Non-pigmented ciliary epithelial cell (primary cell): ENCODE measurements at places on chromosomes 1 and 21.

DNA sequence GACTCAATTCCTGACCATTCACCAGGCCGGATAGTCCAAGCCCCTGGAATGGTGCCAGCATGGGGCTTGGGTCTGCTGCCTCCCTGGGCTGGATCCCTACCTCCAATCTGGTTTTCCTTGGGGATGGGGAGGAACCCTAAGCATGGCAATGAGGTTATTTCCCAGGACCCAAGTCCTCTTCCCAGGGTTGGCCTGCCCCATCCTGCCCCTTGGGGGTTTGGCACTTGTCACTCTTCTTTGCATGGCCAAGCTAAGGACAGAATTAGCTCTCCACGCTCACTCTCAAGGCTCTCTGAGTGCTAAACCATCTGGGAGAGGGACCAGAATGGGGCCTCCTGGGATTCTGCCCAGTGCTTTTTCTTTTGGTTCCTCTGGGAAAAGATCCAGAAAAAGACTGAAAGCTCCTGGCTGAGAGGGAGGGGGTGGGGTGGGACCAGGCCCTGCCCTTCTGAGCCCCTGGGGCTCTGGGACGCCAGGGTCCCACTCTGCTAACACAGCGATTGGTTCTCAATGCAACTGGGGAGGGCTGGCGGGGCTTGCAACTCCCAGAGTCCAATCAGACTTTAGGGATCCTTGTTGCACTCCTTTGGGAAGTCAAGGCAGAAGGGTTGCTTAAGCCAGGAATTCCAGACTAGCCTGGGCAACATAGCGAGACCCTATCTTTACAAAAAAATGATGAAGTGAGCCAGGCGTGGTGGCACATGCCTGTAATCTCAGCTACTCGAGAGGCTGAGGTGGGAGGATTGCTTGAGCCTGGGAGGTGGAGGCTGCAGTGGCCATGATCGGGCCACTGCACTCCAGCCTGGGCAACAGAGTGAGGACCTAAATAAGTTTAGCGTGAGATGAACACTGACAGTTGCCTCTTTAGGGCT, 52.7 kb downstream of the DHRS3 start:
- DNase-seq = no peak

DNA sequence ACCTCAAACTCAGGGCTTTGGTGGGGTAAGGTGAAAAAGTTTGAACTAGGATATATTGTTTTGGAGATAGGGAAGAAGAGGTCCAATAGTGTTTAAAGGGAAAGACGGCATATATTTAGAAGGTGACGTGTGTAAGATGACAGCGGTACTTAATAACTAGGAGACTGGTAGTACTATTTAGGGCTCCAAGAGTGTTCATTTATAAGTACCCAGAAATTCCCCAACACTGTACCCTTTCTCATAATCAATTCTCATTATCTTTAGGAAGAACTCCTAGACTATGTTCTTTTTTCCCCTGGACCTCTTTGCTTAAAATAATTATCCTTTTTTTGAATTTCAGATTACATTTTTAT, 1.5 kb downstream of the LYPLAL1 start:
- no peak for DNase-seq

DNA sequence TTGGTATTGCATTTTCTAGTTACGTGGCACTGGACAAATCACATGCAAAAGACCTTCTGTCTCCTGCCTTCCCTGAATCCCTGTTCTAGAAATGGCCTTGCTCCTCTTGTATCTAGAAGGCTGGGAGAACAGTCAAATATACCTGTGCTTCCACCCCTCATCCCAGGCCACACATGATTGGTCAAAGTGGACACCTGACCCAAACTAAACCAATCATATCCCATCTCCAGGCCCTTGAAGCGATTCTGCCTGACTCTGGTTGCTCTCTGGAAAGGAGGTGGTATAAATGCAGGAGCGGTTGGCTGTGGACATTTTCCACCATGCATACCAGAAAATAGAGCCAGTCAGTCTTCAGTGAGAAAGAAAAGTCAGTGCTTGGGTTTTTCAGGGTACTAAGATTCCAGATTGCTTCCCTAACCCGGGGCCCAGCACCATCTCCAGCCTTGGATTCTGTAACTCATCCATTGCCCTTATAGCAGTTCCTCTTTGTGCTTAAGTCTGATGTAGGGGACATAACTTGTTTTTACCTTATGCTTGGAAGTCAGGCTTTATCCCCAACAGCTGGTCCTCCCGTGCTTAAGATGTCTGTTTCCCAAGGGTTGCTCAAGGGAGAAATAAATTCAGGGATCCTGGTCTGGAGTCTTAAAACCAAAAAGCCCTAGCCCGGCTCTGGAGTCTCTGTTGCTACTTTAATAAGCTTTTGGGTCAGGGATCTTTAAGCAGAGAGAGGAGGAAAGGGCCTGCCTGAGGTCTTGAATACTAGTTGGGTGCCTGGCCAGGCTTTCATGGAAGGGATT, 7.7 kb upstream of the PHC2 start:
- no peak for DNase-seq

GRCh38 chr1:223031733-223032601, 111.1 kb downstream of the TLR5 start:
- DNase-seq = no peak
